ENCODE measurements at places on chromosomes 7 and 10.
A peak's percentile ranks its signal among the peaks of the same experiment; 100 is the strongest.

GRCh38 chr10:69731698-69732097, 70.0 kb upstream of the COL13A1 start:
- DNase-seq = no peak

- no peak for DNase-seq
These were observed 562.0 kb upstream of the SEMA3D start for GRCh38 chr7:85748861-85749260.

GRCh38 chr10:110498982-110499795, 1.5 kb downstream of the DUSP5 start:
- no peak for DNase-seq

DNA sequence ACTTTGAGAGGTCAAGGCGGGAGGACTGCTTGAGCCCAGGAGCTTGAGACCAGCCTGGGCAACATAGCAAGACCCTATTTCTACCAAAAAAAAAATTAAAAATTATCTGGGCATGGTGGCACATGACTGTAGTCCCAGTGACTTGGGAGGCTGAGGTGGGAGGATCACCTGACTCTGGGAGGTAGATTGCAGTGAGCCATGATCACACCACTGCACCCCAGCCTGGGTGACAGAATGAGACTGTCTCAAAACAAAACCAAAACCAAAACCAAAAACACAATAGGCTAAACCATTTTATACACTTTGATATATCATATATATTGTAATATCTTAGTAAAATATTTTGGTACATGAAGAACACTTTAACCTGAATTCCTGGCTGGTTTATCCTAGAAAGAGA, 101.6 kb downstream of the RAPGEF5 start:
- DNase-seq = no peak

GRCh38 chr10:110007161-110007700, 553 bp upstream of the ADD3 start:
- DNase-seq = no peak

- DNase-seq = peak; percentile 1
These were observed 2.6 kb upstream of the HOXA9 start for GRCh38 chr7:27167916-27168264.

- DNase-seq = no peak
These were observed 3.7 kb downstream of the ZNF487 start for GRCh38 chr10:43440463-43441134.

- peak; percentile 79 for DNase-seq
These were observed 42.5 kb downstream of the PPP1R3C start for GRCh38 chr10:91590142-91590903.

DNA sequence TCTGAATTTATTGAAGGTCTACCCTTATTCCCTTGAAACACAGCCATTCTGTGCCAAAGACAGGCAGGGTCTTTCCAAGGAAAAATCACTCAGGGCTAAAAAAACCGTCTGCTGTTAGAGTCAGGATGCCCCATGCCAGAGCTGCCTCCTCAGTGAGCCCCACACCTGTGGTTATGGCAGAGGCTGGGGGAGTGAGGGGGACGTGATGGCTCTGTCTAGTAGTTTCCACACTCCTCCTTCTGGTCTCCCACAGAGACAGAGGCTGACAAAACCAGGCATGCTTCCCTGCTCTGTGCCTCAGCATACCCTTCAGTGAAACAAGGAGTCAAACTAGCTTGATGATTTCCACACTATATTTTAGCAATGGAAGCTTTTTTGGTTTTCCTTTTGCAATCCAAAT, 112.0 kb upstream of the AGK start:
- no peak for DNase-seq

GRCh38 chr10:103828587-103829197, 26.7 kb downstream of the SH3PXD2A start:
- no peak for DNase-seq

DNA sequence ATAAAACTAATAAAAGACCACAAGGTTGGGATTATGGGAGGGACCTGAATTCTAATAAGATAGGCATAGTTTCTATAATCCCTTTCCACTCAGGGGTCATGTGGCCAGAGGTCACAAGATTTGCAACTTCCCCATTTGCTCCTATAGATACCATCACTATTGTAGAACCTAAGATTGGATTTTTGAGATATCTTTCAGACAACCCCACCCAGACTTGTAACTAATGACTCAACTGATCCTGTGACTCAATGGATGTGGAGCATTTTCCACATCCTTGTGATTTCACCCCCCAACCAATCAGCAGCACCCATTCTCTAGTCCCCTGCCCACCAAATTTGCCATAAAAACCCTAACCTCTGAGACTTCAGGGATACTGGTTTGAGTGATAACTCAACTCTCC, 51.9 kb upstream of the PIK3AP1 start:
- DNase-seq = no peak

DNA sequence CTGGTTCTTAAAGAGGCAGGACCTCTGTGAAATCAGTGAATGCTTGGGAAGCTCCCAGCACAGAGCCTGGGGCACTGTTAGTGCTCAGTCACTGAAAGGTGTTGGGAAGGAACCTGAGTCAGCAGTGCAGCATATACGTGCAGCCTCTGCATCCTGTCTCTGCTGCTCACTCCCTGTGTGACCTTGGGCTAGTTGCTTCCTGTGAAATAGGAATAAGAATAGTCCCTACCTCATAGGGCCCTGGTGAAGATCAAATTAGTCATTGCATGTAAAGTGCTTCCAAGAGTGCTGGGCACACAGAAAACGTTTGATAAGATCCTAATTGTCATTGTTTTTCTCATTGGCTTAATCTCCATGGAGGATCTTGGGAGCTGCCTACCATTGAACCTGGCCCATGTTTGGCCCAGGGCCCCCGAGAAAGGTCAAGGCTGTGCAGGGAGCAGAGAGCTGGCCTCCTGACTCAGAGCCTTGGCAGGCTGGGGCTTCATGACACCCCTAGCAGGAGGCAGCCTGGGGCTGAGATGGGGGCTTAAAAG, 73.3 kb upstream of the COL13A1 start:
- peak; percentile 62 for DNase-seq

- DNase-seq = no peak
These were observed 44.5 kb downstream of the ICA1 start for GRCh38 chr7:8217200-8218068.

DNA sequence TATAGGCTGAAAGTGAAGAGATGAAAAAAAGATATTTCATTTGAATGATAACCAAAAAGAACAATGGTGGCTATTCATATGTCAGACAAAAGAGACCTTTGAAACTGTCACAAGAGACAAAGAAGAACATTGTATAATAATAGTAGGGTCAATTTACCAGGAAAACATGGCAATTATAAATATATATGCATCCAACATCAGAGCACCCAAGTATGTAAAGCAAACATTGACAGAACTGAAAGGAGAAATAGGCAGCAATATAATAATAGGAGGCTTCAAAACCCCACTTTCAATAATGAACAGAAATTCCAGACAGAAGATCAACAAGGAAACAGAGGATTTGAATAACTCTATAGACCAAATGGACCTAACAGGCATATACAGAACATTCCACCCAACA, 876.2 kb downstream of the GRID1 start:
- no peak for DNase-seq

- no peak for DNase-seq
These were observed 96.8 kb upstream of the PCBD1 start for GRCh38 chr10:70984986-70985722.

DNA sequence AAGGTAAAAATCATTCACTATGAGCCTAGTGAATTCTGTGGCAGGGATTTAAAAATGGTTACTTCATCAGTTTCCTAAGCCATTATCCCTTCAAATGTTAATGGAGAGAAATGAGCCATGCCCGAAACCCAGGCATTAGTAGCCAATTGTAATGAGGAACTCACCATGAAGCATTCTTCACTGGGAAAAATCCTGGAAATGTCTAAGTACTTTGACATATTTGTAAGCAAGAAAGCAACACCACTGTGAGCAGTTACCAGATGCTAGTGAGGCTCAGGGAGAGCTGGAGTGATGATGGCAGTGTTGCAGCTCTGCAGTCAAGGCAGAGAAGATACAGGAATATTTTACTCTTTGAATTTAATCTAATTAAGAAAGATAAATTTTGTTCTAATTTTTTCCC, 220.0 kb upstream of the MBL2 start:
- no peak for DNase-seq

GRCh38 chr10:125820701-125821100, 2.4 kb downstream of the UROS start:
- no peak for DNase-seq

GRCh38 chr7:84277628-84278224, 83.1 kb upstream of the SEMA3A start:
- no peak for DNase-seq

GRCh38 chr10:129579228-129579627, 112.2 kb downstream of the MGMT start:
- no peak for DNase-seq

- no peak for DNase-seq
These were observed 317.3 kb downstream of the TCERG1L start for GRCh38 chr10:130994191-130994590.

- DNase-seq = no peak
These were observed 26.5 kb upstream of the ENTPD1 start for GRCh38 chr10:95729323-95730055.

GRCh38 chr7:102318482-102318971, 31.9 kb downstream of the SH2B2 start:
- DNase-seq = peak; percentile 73

- no peak for DNase-seq
These were observed 5.1 kb downstream of the FZD8 start for GRCh38 chr10:35636956-35637355.

DNA sequence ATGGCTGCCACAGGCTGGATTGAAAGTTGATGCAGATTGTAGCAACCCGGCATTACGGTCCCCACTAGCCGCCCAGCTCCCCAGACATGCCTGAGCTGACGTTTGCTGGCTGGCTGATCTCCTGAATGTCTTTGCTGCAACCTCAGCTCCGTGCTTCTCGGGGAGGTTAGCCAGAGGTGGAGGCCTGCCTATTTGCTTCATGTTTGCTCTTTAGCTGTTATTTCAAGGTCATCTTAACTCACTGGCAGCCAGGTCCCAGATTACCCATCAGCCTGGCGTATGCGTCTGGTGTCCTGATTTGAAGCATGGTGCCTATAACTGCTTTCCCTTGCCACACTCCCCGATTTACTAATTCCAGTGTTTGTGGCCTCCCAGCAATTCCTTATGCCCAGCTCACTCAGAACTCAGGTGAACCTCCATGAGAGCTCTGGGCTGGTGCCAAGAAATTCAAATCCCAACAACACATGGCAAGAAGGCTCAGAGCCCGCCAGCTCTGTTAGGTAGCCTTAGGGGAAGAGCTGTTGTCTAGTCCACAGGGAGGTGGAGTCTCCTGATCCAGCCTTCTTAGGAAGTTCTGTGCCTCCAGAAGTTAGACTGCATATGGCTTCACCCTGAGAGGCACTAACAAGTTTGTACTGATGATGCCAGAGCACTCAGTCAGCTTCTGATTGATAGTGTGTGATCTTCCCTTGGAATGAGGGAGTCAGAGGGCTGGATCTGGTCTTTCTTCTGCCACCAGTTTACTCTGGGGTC, 69.7 kb upstream of the EXOC4 start:
- no peak for DNase-seq

GRCh38 chr7:22577470-22578001, 77.5 kb upstream of the STEAP1B start:
- DNase-seq = peak; percentile 51

- DNase-seq = no peak
These were observed 1.3 kb upstream of the TRIM24 start for GRCh38 chr7:138458576-138459412.

GRCh38 chr7:118053353-118053752, 130.6 kb upstream of the LSM8 start:
- DNase-seq = no peak

DNA sequence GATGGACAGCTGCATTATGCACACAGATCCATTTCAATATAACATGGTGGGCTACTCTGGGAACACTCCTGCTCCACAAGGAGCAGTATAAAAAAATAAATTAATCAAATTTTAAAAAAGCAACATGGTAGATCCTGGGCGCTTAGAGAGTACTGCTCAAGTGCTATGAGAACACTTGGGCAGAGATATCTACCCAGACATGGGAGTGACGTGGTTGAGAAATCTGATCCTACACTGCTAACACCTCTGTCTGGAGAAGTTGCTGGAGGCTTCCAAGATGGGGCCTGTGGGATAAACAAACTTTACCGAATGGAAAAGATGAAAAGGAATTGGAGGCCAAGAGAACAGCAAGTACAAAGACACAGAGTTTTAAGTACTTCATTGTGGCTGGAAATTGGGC, 9.0 kb downstream of the NSMCE4A start:
- no peak for DNase-seq

DNA sequence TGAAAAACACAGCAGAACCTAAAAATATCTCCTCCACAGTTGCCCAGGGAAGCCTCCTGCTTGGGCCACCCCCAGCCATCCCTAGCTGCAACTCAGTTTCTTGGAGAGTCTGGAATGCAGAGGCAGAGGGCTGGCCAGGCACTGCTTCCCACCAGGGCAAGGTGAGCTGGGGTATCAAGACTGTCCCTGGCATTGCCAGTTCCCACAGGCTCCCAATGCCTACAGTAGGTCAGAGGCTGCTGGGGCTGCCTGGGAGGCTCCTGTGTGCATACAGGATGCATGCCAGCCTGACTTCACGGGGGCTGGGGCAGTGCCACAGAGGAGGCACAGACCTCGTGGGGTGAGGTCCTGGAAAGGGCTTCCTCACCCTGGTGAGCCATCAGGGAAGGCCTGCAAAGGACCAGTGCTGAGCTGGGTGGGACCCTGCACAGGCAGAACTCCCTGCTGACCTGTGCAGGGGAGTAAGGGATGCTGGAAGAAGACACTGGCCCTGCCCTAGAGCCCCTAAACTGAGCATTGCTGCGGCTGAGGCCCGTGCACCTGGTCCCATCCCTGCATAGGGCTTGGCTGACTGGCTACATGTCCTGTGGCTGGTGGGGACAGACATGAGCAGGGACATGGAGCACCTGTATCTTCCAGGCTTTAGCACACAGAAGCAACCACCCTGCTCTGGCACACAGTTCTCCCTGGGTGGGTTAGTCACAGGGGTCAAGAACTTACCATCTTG, 121.9 kb upstream of the RET start:
- no peak for DNase-seq

DNA sequence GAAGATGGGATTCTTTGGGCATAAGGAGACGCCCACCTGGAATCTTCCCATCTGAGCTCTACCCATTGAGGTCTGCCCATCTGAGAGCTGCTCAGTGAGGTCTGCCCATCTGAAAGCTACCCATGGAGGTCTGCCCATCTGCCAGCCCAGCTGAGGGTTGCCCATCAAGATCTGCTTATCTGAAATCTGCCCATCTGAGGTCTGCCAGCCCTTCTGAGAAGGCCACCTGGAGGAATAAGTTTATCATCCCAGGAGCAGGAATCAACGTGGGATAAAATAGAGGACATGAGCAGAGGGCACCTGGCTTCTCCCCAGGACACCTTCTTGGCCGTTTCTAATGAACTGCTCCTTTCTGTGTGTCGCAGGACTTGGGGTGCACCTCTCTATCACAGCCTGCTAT, 35.3 kb upstream of the PDZD8 start:
- no peak for DNase-seq

- DNase-seq = peak; percentile 13
These were observed 40.6 kb downstream of the MICALL2 start for GRCh38 chr7:1418505-1419309.

All from right cardiac atrium (tissue), 5 donors.